ENCODE measurements at places on chromosomes 3 and 15.

- DNase-seq = no peak
Observed at GRCh38 chr15:85625856-85626255, 168.9 kb downstream of the KLHL25 start.

GRCh38 chr3:48394391-48394790 lies 22.4 kb downstream of the FBXW12 start:
- no peak for DNase-seq

DNA sequence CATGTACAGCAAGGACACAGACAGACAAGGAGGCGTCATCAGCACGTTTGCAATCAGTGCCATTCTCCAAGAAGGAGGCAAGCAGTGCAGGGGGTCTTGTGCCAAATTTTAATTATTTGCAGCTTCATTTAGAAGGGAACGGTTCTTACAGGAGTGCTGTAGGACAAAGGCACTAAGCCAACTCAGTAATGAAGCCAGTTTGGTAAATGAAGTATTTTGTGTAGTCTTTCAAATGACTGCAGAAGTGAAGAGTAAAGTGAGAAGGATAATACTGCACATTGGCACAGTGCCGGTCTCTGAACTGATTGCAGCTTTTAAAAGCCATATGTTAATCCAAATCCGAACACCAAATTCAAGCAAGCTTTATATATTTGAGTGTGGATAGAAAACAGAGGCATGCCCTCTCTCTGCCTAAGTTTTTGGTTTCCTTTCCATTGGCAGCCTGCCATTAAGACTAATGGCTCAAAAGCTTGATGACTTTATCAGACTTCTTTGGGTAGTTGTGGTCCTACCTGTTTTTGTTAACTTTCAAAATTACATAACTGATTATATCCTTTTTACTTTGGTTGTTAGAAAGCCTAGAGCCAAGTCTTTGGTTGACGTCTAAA lies 101.3 kb downstream of the SENP2 start:
- DNase-seq = no peak

DNA sequence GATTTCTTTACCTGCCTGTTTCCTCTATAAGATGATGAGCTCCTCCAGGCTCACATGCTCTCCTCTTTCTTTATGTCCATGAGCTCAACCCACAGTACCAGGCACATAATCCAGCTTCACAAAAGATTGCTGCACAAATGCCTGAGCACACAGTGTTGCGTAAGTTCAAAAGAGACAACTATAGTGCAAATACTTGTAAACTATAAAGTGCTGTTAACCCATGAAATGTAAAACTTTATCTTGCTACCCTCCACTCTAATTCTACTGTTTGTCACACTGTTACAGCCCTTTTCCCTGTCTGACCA lies 101.0 kb upstream of the LPP start:
- no peak for DNase-seq

- DNase-seq = no peak
Observed at GRCh38 chr3:137687181-137687879, 76.8 kb upstream of the SOX14 start.

DNA sequence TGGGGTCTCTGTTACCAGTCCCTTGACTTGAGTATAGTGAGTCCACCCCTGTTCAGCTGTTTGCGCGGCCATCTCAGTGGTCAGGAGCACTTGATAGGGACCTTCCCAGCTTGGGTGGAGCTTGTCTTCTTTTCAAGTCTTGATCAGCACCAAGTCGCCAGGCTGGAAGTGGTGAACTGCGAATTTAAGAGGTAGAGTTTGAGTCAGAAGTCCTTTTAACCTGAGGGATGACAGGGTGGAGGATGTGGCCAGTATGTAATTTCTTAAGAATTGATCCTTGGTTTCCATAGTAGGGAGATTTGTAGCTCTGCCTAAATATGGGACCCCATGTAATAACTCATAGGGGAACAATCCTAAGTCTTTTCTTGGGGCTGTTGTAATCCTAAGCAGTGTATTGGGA lies 86.3 kb upstream of the XCR1 start:
- DNase-seq = no peak

- no peak for DNase-seq
Observed at GRCh38 chr3:30713885-30714503, 107.6 kb downstream of the TGFBR2 start.

DNA sequence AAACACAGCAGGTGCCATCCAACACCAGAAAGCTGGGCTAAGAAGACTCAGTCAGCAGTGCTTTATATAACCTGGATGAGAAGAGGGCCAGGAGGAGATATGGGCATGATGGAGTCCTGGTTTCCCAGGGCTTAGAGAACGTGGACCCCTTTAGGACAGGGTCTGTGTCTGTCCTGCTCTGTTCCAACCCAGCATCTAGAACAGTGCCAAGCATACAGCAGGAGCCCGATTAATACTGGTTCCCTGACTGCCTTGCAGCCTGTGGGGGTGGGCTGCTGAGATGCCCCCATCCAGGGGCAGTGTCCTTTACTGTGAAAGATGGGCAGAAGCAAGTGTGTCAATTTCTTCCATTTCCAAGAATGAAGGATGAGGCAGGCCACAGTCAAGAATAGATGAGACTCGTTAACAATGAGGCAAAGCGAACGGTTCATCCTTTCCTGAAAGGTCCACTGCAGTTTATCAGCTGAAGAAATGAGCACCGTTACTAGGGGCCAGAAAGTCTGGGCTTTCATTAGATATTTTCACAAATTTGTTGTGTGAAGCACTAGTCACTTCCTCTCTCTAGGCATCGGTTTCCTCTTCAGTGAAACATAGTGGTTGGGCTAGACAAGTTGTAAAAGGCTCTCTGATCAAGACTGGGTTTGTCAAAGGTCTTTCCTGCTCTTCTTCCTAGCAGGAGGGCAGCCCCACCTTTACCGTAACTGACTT lies 72.0 kb upstream of the HERC1 start:
- DNase-seq = no peak

DNA sequence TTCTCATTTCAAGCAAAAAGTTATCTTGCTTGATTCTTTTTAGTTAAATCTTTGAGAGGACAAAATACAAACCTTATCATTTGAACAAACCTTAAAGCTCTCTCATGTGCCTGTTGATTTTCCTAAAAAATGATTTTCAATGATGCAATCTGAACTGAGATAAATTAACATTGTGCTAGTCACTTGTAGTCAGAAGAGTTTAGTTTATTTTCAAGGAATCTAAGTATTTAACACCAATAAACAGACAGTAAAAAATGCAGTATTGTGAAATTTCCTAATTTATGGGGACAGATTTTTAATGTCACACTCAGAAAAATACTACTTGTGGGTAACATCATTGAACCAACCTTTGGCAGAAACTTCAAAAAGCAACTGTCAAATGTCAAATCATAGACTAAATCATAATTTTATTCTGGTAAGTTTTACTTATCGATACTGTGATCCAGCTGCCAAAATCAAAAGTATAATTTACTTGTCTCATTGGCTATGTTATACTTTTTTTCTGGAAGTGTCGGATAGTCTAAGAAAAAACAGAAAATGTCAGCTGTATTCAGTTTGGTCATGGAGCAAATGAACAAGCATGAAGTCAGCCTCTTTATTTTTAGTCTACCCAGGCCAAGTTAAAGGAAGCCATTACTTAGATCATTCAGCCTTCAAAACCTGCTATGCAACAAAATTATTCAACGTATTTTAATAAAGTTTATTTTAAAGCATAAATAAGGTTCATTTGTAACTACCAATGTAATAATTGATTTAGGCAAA lies 52.4 kb upstream of the FNDC3B start:
- no peak for DNase-seq

- no peak for DNase-seq
Observed at GRCh38 chr15:51097553-51098330, 3.0 kb upstream of the TNFAIP8L3 start.

- DNase-seq = no peak
Observed at GRCh38 chr3:183586477-183586876, 31.0 kb upstream of the KLHL6 start.

DNA sequence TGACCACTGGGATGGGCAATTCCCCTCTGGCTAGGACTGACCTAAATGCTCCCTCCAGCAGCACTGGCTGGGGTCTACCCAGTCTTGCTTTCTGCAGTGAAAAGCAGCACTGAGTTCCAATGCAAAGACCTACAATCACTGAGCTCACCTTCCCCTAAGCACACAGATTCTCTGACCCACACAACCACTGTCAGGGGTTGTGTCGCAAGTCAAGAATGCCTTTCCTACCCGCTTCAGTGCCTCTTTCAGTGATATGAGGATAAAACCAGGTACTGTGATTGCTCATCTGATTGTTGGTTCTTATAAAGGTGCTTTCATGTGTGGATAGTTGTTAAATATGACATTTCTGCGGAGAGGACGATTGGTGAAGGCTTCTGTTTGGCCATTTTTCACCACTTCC lies 345.6 kb downstream of the GAP43 start:
- DNase-seq = no peak

DNA sequence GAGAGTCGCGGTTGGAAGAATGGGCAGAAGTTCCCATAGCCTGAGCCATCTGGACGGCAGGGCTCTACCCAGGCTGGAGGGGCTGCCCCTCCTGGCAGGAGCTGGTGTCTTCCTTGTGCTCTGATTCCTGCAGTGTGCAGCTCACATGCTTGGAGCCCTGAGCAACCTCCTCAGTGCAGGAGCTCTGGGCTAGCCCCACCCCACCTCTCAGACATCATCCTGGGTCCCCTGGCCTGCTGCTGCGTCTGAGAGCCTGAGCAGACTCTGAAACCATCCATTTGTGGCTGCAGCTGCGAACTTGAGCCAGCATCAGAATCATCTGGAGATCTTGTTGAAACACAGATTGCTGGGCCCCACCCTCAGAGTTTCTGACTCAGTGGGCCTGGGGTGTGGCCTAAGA lies 42.8 kb downstream of the POMGNT2 start:
- no peak for DNase-seq

DNA sequence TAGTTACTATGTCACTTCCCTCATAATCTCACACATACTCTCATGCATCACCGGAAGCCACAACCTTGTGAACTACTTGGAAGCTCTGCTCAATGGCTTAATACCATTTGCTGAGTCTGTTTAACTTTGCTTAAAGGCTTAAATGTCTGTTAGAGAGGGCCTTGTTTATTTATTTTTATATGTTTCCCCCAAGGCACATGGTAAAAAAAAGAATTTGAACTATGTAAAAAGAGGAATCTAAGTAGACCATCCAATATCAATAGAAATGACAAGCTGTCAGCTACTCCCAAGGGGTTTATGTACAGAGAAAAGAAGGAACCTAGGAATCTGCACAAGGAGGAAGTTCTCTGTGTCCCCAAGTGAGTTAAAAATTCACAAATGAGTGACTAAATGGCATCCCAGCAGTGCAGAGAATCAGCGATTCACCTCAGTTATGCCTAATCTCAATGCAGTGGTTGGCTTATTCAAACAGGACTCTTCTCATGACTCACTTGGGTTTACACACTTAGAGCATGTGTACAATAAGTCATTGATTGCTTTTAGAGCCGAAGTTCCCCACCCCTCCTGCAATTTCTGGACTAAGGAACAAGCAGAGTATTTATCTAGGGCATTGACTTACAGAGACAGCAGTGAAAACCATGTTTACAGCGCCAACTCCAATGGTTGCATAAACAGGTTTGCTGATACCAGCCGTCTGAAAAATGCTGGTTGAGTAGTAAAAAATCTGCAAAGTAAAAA lies 24.4 kb downstream of the SLC2A2 start:
- no peak for DNase-seq

- no peak for DNase-seq
Observed at GRCh38 chr15:98785807-98786621, 137.7 kb downstream of the IGF1R start.

DNA sequence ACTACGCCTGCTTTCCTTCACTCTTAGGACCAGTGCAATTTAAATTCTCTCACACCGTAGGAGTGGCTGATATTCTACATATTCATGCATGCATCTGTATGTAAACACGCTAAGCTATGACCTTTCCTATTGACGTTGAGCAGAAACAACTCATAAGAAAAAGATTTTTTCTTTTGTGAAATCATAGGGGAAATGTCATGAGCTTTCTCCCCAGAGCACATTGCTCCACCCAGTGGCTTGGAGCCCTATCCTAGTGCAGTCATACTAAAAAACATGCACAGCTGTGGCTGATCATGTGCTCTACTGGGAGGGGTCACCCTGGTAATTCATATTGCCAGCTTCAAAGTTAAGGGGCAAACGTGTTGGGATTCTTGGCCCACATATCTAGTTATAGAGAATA lies 1.8 kb upstream of the MESD start:
- no peak for DNase-seq

DNA sequence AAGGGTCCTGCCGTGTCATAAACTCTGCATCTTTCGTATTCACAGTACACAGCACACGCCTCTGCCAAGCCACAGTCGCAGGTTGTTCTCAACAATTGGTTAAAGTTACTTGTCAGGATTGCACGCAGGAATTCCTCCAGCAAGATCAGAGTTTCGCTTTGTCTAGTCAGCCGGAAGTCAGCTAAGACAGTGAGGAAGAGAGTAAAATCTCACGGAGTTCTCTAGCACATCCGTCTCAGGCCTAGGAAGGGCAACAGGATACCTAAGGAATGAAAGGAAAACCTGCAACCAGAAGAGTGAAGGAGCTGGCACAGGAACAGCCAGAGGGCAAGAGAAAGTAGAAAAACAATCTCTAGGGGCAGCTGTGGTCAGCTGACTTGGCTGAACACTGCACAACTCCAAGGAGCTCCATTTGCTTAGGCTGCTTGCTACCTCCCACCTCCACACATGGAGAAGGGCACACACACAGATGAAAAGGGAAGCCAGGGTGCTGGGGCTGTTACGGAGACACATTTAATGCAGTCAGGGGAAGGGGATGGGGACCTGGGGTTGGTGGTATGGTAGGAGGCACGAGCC lies 23.7 kb downstream of the RORA start:
- DNase-seq = no peak

GRCh38 chr3:195768831-195769303 lies 42.9 kb downstream of the MUC4 start:
- no peak for DNase-seq

DNA sequence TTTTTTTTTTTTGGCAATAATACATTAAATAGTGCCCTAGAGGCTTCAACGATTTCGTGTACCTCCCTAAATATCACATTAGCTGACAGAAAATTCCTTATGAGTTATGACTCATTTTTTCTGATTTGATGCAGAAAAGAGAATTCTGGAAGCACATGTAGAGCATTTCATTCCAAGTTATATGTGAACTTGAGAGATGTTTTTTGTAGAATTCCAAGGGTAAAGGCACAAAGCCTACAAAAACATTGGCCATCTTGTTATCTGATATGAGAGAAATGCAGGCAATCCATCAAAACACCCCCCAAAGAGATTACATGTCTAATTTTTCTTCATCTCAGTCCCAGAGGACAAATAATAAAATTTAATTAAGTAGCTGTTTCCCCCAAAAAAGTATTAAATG lies 6.7 kb upstream of the PFN2 start:
- DNase-seq = no peak

DNA sequence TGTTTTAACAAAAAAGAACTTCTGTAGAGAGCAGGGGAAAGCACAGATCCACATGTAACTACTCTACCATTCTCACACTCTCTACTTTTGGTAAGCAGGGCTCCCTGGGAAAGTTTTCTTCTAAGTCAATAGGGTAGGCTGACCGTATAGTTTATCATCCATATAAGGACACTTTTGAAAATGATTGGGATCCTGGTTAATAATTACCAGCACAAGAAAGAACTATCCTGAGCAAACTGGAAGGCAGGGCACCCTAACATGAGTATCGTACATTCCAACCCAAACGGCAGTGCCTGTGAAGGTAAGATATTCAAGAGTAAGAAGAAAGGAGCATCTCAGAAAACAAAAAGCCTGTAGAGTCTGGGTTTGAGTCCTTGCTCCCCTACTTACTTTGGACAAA lies 22.1 kb downstream of the SUSD5 start:
- no peak for DNase-seq
